Activated CD8-positive, alpha-beta memory T cell treated with anti-CD3 and anti-CD28 coated beads for 36 hours (primary cell): ENCODE measurements at places on chromosomes 2 and 18. TPM values are rescaled to one million over a fixed set of nuclear protein-coding genes. Genes with fewer than 3 reads are reported as not detected.

TXNDC2 gene
- not detected for total RNA-seq

RAB6C gene
- 0.06 TPM for total RNA-seq

CDK15 gene
- not detected for total RNA-seq

AFTPH gene
- total RNA-seq, result 37.0 TPM

UGT1A10 gene
- total RNA-seq, result not detected

NOSTRIN gene
- total RNA-seq, result not detected

DYNAP gene
- not detected for total RNA-seq

G6PC2 gene
- not detected for total RNA-seq

CRYGB gene
- not detected for total RNA-seq

OR6B2 gene
- total RNA-seq, result not detected

SH3BP4 gene
- total RNA-seq, result not detected

CTAGE1 gene
- total RNA-seq, result not detected

HADHB gene
- 69.3 TPM for total RNA-seq

INHA gene
- total RNA-seq, result not detected

MATN3 gene
- not detected for total RNA-seq

SLC4A5 gene
- total RNA-seq, result 1.2 TPM
